ENCODE measurements at places on chromosomes 11 and 22. TPM values are rescaled to one million over a fixed set of nuclear protein-coding genes. Genes with fewer than 3 reads are reported as not detected.

PKDREJ gene
- not detected for total RNA-seq

RFPL1 gene
- not detected for total RNA-seq

TMEM45B gene
- total RNA-seq, result 0.38 TPM

CD248 gene
- 3.8 TPM for total RNA-seq

GPHA2 gene
- 0.83 TPM for total RNA-seq

BDNF gene
- total RNA-seq, result 5.1 TPM

GRM5 gene
- 0.45 TPM for total RNA-seq

AP2A2 gene
- total RNA-seq, result 36.4 TPM

FIBIN gene
- total RNA-seq, result 0.66 TPM

TPBGL gene
- total RNA-seq, result 0.21 TPM

MCAM gene
- total RNA-seq, result 79.5 TPM

OR2AG2 gene
- total RNA-seq, result 0.31 TPM

MMP27 gene
- not detected for total RNA-seq

H19 gene
- 0.76 TPM for total RNA-seq

ABCG4 gene
- total RNA-seq, result 1.0 TPM

MMP26 gene
- total RNA-seq, result not detected

SCGB1D4 gene
- not detected for total RNA-seq

EHF gene
- not detected for total RNA-seq

FGF4 gene
- 9.2 TPM for total RNA-seq

ROBO4 gene
- not detected for total RNA-seq

GRAMD1B gene
- 24.3 TPM for total RNA-seq

OR51E2 gene
- not detected for total RNA-seq

YAP1 gene
- 155 TPM for total RNA-seq

MIF gene
- total RNA-seq, result 800 TPM

MS4A7 gene
- not detected for total RNA-seq

C22orf15 gene
- 3.6 TPM for total RNA-seq

ANKK1 gene
- total RNA-seq, result not detected

TCF20 gene
- 68.7 TPM for total RNA-seq

CASP5 gene
- not detected for total RNA-seq

ADM gene
- 73.4 TPM for total RNA-seq

RBFOX2 gene
- 131 TPM for total RNA-seq

JAM3 gene
- total RNA-seq, result 41.5 TPM

GLYAT gene
- 0.10 TPM for total RNA-seq

PATE2 gene
- not detected for total RNA-seq

NECTIN1 gene
- total RNA-seq, result 48.4 TPM

VWCE gene
- 16.9 TPM for total RNA-seq

GAS2 gene
- total RNA-seq, result 6.7 TPM

E2F8 gene
- 10.6 TPM for total RNA-seq

EEF1G gene
- total RNA-seq, result 1,316 TPM

OR52L1 gene
- not detected for total RNA-seq

KDM4E gene
- total RNA-seq, result not detected

PHF21B gene
- total RNA-seq, result 127 TPM

CCDC116 gene
- total RNA-seq, result not detected

OR10A3 gene
- 0.14 TPM for total RNA-seq

MOGAT2 gene
- total RNA-seq, result not detected

TRIM34 gene
- total RNA-seq, result 1.1 TPM

PDE3B gene
- total RNA-seq, result 21.3 TPM

OR52N1 gene
- not detected for total RNA-seq

ALKBH8 gene
- total RNA-seq, result 14.2 TPM

TTC28 gene
- 16.1 TPM for total RNA-seq

SCARF2 gene
- 17.0 TPM for total RNA-seq

Measured in GM23338 (cell line).